ENCODE measurements at places on chromosomes 7 and 10.

- no peak for DNase-seq
These were observed 237.4 kb downstream of the FOXP2 start for GRCh38 chr7:114652041-114652440.

- DNase-seq, result no peak
These were observed 52.3 kb upstream of the PRR15 start for GRCh38 chr7:29511337-29511736.

DNA sequence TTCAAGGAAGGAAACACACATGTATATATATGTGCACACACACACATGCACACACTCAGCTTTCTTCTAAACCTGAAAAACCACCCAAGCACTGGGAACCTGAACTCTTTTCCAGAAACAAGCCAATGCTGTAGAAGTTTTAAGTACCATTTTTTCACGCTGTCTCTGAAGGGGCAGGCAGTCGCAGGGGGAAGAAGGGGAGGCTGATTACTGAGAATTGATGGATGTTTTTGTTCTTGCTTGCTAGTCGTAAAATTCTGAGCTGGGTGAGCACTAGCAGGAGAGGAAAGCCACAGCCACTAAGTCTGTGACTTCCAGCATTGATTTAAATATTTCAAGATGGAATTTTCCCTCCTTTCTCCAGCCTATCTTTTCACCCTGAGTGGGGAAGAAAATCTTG lies 391.8 kb downstream of the CALN1 start:
- no peak for DNase-seq

GRCh38 chr7:94228678-94229077 lies 166.0 kb upstream of the COL1A2 start:
- DNase-seq, result no peak

GRCh38 chr7:43439631-43440401 lies 143.1 kb upstream of the STK17A start:
- DNase-seq, result no peak

DNA sequence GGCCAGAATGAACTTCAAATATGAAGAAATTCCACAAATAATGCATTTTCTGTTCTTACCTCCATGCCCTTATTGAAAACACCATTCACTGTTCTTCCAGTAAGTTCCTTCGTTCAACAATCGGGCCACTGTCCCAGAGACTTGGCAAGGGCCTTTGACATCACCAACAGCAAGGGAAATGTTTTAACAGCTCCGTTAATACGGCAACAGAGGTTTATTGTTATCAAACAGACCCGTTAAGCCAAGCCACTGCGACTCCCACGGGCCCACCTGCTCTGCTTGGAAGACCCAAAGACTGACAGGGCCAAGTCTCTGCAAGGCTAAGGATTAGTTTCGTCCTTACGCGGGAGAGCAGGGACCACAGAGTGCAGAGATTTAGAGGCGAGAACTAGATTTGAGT lies 43.4 kb upstream of the LYZL1 start:
- DNase-seq, result no peak

- no peak for DNase-seq
These were observed 12.4 kb upstream of the SRRM3 start for GRCh38 chr7:76189276-76189675.

DNA sequence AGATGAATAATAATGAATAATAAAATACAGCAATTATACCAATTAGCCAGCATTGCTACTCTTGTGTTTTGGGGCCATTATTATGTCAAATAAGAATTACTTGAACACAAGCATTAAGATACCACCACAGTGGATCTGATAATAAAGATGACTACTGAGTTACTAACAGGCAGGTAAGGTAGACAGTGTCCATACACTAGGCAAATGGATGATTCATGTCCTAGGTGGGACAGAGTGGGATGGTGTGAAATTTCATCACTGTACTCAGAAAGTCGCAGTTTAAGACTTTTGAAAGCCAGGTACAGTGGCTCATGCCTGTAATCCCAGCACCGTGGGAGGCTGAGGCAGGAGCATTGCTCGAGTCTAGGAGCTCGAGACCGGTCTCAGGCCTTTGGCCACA lies 8.7 kb upstream of the UNC5B start:
- DNase-seq, result no peak

DNA sequence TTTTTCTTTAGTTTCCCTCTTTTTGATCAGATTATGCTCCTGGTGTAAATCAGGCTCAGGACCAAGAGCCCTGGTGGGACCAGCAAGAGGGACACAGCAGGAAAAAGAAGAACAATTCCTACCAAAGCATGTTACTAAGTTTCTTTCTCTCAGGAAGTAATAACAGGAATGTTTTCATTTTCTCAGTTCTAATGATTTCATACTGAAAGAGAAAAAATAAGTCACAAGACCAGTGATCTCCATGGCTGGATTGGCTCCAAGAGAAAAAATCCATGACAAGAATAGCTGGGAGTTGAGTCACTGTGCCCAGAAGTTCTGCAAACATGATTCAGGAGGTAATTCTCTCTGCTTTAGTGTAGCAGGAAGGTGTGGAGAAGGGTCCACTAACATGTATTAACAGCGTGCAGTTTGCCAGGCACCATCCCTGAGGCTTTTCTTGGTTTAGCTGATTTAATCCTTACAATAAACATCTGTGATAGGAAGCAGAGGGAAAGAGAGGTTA lies 23.8 kb upstream of the IFIT2 start:
- DNase-seq, result no peak

- no peak for DNase-seq
These were observed 110.6 kb downstream of the AUTS2 start for GRCh38 chr7:69708857-69709256.

- no peak for DNase-seq
These were observed 26.9 kb upstream of the PITRM1 start for GRCh38 chr10:3199488-3199887.

DNA sequence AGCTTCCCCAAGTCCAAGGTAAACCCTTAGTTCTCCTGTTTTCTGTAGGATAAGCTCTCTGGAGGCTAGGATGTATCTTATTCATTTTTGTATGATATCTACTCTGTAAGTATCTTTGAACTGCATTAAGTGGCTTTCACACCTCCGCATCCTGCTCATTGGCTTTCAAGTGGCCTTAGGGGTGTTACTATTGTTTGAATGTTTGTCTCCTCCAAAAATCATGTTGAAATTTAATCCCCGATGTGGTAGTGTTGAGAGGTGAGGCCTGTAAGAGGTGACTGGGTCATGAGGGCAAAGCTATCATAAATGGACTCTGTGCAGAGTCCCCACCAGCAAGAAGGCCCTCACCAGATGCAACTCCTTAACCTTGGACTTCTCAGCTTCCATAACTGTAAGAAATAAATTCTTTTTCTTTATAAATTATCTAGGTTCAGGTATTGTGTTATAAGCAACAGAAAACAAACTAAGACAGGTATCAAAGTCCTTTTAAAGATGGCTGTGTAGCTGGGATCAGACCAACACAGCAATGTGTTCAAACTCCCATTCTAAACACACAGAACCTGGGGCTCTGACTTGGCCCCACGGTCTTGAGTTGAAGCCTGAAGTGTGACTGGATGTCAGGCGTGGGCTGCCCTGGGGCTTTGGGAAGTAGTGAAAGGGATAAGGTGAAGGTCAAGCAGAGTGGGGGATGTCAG lies 25.9 kb downstream of the TBXAS1 start:
- no peak for DNase-seq

DNA sequence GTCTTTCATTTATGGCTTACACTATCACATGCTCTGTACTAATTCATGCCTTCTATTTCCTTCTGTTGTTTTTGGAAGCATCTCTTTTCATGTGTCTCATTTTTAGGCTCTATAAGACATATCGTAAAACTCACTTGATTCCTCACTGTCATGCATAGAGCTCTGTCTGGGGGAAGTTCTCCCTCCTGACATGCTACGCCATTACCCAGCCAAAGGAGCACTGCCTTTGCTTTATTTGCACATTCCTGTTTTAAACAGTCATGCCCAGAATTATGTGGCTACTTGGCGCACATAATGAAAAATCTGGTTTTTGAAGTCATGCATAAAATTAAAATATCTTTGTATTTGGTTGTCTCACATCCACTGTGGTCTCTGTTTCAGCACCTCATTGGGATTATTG lies 17.6 kb upstream of the AKR1C3 start:
- no peak for DNase-seq

GRCh38 chr10:76024460-76025123 lies 593.2 kb downstream of the LRMDA start:
- no peak for DNase-seq

DNA sequence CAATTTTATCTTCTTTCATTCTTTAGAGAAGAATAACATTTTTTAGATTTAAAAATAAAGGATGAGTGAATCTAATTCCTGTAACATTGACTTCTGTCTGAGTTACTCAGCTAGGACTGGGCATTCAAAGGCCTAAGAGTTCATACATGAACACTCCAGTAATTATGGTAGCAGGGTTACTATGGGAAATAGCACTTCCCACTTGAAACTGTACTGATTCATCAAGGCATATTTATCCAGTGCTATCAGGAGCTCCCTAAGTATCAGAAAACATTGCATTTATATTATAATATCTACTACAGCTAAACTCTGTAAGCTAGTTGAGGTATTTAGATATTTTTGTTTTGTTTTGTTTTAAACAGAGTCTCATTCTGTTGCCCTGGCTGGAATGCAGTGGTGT lies 41.8 kb downstream of the NDUFB2 start:
- no peak for DNase-seq

DNA sequence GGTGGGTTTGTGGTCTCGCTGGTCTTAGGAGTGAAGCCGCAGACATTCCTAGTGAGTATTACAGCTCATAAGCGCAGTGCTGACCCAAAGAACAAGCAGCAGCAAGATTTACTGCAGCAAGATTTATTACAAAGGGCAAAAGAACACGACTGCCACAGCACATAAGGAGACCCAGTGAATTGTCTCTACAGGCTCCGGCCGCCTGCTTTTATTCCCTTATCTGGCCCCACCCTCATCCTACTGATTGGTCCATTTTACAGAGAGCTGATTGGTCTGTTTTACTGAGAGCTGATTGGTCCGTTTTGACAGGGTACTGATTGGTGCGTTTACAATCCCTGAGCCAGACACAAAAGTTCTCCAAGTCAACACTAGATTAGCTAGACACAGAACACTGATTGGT lies 82.1 kb downstream of the VIPR2 start:
- no peak for DNase-seq

DNA sequence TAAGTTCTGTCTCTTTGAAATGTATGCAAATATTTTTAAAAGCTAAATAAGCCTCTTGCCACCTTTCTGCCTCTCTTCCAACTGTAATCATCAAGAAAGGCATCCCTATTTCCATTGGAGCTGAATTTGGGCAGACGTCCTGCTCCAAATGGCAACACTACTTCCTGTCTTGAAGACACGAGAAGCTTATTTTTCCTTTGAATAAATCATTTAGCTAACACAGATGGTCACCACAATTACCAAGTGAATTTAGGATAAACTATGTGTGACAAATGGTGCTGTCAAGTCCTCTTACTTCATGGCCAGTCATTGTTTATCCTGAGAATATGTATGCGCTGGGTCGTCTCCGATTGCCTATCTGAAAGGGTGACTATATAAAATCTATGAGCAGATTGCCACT lies 268.0 kb downstream of the ANKRD7 start:
- DNase-seq, result no peak

Measured in esophagus squamous epithelium (tissue), 5 donors.